Gastrocnemius medialis (tissue), 4 donors: ENCODE measurements at places on chromosomes 16 and 17.

- no peak overlapping the region for H3K4me3 ChIP-seq
- H3K27me3 ChIP-seq, result no peaks in the 10 kb centered on the region
- no peak overlapping the region for H3K27ac ChIP-seq
- no peak for DNase-seq
- no peaks in the 10 kb centered on the region for H3K36me3 ChIP-seq
These were observed 245.3 kb downstream of the PARN start for GRCh38 chr16:14384745-14385144.

GRCh38 chr16:23453338-23454052, 506 bp upstream of the COG7 start:
- no peak for DNase-seq
- H3K27ac ChIP-seq, result no peak overlapping the region
- peaks cover 29% of the 10 kb centered on the region for H3K4me1 ChIP-seq
- no peaks in the 10 kb centered on the region for H3K36me3 ChIP-seq
- no peaks in the 10 kb centered on the region for H3K27me3 ChIP-seq
- H3K4me3 ChIP-seq, result peak overlapping the region; percentile 74

DNA sequence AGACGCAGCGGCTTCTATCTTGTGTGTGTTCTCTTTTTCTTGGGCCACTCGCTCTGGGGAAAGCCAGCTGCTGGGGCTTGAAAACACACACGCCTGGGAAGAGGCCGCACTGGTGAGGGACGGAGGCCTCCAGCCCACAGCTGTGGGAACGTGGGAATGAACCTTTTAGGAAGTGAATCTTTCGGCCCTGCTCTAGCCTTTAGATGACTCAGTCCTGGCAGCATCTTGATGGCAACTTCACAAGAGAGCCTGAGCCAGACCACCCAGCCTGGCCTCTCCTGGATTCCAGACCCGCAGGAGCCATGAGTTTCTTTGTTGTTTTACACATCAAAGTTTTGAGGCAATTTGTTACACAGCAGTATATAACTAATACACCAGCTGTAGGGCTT, 2.2 kb upstream of the PDPK1 start:
- DNase-seq, result peak; percentile 51
- H3K36me3 ChIP-seq, result no peaks in the 10 kb centered on the region
- peak overlapping the region; percentile 74 for H3K27ac ChIP-seq
- no peaks in the 10 kb centered on the region for H3K27me3 ChIP-seq
- H3K4me1 ChIP-seq, result peaks cover 19% of the 10 kb centered on the region
- no peak overlapping the region for H3K4me3 ChIP-seq

DNA sequence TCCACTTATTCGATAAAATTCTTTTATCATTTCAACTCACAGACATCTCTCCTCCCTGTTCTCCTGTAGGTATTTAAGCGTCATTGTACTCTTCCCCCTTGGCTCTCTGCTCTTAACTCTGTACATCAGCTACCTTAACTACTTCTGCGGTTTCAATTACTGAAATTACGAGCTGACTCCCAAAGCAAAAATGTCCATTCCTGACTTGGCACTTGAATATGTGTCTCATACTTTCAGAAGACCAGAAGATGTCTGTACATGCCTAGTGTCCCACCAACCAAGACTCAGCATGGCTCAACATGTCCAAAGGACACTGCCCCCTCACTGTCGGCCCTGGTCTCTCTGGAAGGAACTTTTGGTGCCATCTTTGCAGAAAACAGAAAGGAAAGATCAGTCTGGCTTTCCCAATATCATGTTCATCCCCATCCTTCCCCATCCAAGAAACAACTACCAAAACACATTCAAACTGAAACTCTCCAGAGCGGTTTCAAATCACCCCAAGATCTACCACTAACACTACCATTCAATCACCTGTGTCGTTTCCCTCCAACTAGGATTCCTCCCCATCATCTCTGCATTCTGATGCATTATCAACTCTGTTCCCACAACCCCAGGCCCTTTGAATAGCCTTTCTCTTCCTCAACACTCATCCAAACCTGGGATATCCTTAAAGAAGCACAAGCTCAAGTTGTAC, 74.9 kb downstream of the ZFHX3 start:
- H3K36me3 ChIP-seq, result no peaks in the 10 kb centered on the region
- peak overlapping the region; percentile 28 for H3K27ac ChIP-seq
- DNase-seq, result no peak
- H3K4me3 ChIP-seq, result no peak overlapping the region

DNA sequence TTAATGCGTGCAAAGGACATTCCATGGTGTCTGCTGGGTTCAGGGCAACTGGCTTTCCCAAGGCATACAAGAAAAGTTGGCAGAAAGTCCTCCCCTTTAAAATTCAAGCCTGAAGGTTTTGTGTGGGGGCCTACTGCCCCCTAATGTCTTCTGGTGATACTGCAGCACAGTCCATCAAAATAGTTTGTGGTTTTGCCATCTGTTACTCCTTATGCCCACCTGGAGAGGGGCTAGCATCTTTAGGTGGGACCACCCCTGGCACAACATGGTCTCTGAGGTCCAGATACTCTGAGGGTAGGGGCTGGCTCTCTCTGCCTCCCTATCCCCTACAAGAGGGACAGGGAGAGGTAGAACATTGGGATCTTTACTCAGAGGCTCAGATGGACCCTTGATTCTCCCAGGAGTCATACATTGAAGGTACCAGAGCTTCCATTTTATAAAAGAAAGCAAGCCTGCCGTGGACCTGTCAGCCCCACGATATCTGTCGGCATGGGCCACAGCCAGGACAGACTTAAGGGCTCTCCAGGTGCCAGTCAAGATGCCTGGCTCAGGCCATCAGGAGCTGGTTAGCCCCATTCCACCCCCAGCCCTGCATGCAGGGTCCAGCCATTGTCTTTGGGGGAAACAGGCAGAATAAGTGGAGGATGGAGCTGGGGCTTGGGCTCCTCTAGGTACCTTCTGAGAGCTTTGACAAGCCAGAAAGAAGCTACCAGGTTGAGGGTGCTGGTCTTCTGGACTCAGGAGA, 6.3 kb downstream of the ESRP2 start:
- no peak for DNase-seq
- H3K4me3 ChIP-seq, result no peak overlapping the region
- no peaks in the 10 kb centered on the region for H3K27me3 ChIP-seq
- H3K4me1 ChIP-seq, result peaks cover 34% of the 10 kb centered on the region
- H3K36me3 ChIP-seq, result no peaks in the 10 kb centered on the region

GRCh38 chr16:72845322-72846020, 202.5 kb downstream of the ZFHX3 start:
- no peaks in the 10 kb centered on the region for H3K27me3 ChIP-seq
- no peaks in the 10 kb centered on the region for H3K36me3 ChIP-seq
- DNase-seq, result no peak
- no peak overlapping the region for H3K4me3 ChIP-seq

- no peaks in the 10 kb centered on the region for H3K36me3 ChIP-seq
- DNase-seq, result no peak
- peaks cover 36% of the 10 kb centered on the region for H3K27me3 ChIP-seq
- H3K27ac ChIP-seq, result peak overlapping the region; percentile 31
- H3K4me1 ChIP-seq, result peaks cover 5% of the 10 kb centered on the region
These were observed 2.6 kb downstream of the ABR start for GRCh38 chr17:1177016-1177700.

- no peaks in the 10 kb centered on the region for H3K27me3 ChIP-seq
- H3K4me1 ChIP-seq, result peaks cover 81% of the 10 kb centered on the region
- peak overlapping the region; percentile 17 for H3K4me3 ChIP-seq
- peaks cover 3% of the 10 kb centered on the region for H3K36me3 ChIP-seq
These were observed 4.3 kb downstream of the TMEM11 start for GRCh38 chr17:21209511-21210175.

DNA sequence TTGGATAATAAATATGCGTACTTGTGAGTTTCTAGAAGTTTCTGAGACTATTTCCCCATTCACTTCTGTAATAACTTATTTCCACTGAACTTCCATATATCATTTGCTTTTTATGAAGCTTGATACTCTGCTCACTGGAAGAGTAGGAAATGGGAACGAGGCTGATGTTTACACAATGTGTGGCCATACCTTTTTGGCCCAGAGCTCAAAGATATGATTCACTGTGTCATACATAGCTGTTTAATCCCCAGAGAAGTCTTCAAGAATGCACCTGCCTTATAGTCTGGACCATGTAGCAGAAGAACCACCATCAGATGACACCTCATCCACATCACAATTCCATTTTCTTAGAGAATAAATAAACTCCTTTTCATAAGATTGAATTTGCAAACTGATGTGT, 40.3 kb upstream of the TEKT3 start:
- H3K36me3 ChIP-seq, result no peaks in the 10 kb centered on the region
- H3K27me3 ChIP-seq, result no peaks in the 10 kb centered on the region
- peaks cover 10% of the 10 kb centered on the region for H3K4me1 ChIP-seq
- no peak for DNase-seq
- H3K4me3 ChIP-seq, result no peak overlapping the region
- H3K27ac ChIP-seq, result no peak overlapping the region

DNA sequence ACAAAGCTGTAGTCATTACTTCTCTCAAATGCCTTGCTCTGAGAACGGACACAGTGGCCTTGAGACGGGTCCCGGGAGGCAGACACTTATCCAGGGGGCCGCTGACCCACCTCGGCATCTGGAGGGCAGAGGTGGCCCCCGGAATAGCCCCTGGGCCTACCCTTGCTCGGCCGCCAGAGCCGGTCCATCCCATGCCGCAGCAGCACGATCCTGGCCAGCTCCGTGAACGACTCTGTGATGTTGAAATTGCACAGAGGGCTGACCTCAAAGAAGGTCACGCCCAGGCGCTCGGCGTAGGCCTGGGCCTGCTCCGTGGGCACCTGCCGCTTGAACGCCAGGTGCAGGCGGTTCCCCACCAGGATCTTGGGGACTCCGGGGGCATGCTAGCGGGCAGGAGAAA, 10.1 kb upstream of the WDR45B start:
- H3K27me3 ChIP-seq, result no peaks in the 10 kb centered on the region
- H3K27ac ChIP-seq, result no peak overlapping the region
- no peak overlapping the region for H3K4me3 ChIP-seq

GRCh38 chr16:27319257-27319965, 5.6 kb downstream of the IL4R start:
- peaks cover 4% of the 10 kb centered on the region for H3K4me1 ChIP-seq
- peaks cover 12% of the 10 kb centered on the region for H3K27me3 ChIP-seq
- H3K36me3 ChIP-seq, result no peaks in the 10 kb centered on the region
- no peak overlapping the region for H3K27ac ChIP-seq
- no peak overlapping the region for H3K4me3 ChIP-seq
- DNase-seq, result no peak

- H3K36me3 ChIP-seq, result no peaks in the 10 kb centered on the region
- H3K4me1 ChIP-seq, result peaks cover 37% of the 10 kb centered on the region
- H3K27me3 ChIP-seq, result no peaks in the 10 kb centered on the region
- no peak for DNase-seq
These were observed 50.0 kb downstream of the PLD6 start for GRCh38 chr17:17156107-17156506.

GRCh38 chr17:77726549-77727006, 231.9 kb upstream of the TNRC6C start:
- H3K4me1 ChIP-seq, result peaks cover 4% of the 10 kb centered on the region
- DNase-seq, result no peak
- no peak overlapping the region for H3K27ac ChIP-seq
- H3K4me3 ChIP-seq, result no peak overlapping the region
- no peaks in the 10 kb centered on the region for H3K27me3 ChIP-seq

- no peaks in the 10 kb centered on the region for H3K27me3 ChIP-seq
- no peak for DNase-seq
- H3K4me1 ChIP-seq, result no peaks in the 10 kb centered on the region
- no peak overlapping the region for H3K27ac ChIP-seq
- H3K4me3 ChIP-seq, result no peak overlapping the region
- no peaks in the 10 kb centered on the region for H3K36me3 ChIP-seq
These were observed 127.3 kb downstream of the MGAT5B start for GRCh38 chr17:76995387-76996105.

- no peaks in the 10 kb centered on the region for H3K27me3 ChIP-seq
- H3K36me3 ChIP-seq, result no peaks in the 10 kb centered on the region
- no peak overlapping the region for H3K27ac ChIP-seq
- H3K4me3 ChIP-seq, result no peak overlapping the region
- no peak for DNase-seq
- peaks cover 3% of the 10 kb centered on the region for H3K4me1 ChIP-seq
These were observed 2.0 kb downstream of the CORO7 start for GRCh38 chr16:4414187-4414917.

- H3K36me3 ChIP-seq, result no peaks in the 10 kb centered on the region
- DNase-seq, result no peak
- no peaks in the 10 kb centered on the region for H3K27me3 ChIP-seq
- H3K4me3 ChIP-seq, result no peak overlapping the region
These were observed 6.1 kb upstream of the EFTUD2 start for GRCh38 chr17:44905006-44906000.

GRCh38 chr16:49484451-49484849, 110.8 kb downstream of the C16orf78 start:
- H3K4me3 ChIP-seq, result peak overlapping the region; percentile 36
- peaks cover 14% of the 10 kb centered on the region for H3K4me1 ChIP-seq
- H3K27ac ChIP-seq, result peak overlapping the region; percentile 67
- H3K27me3 ChIP-seq, result no peaks in the 10 kb centered on the region

GRCh38 chr17:61130330-61130729, 269.3 kb upstream of the TBX2 start:
- H3K4me1 ChIP-seq, result peaks cover 7% of the 10 kb centered on the region
- H3K27ac ChIP-seq, result no peak overlapping the region
- H3K36me3 ChIP-seq, result no peaks in the 10 kb centered on the region
- H3K4me3 ChIP-seq, result no peak overlapping the region
- DNase-seq, result no peak
- no peaks in the 10 kb centered on the region for H3K27me3 ChIP-seq
